ENCODE measurements at places on chromosomes 1 and 21.

GRCh38 chr21:33371366-33371765, 31.8 kb upstream of the IFNGR2 start:
- no peak for DNase-seq
- H3K36me3 ChIP-seq: no peaks in the 10 kb centered on the region
- H3K4me3 ChIP-seq: no peak overlapping the region
- H3K27ac ChIP-seq: no peak overlapping the region
- H3K4me1 ChIP-seq: peaks cover 11% of the 10 kb centered on the region
- H3K27me3 ChIP-seq: no peaks in the 10 kb centered on the region

- H3K27ac ChIP-seq: peak overlapping the region; percentile 81
- peak overlapping the region; percentile 37 for H3K4me3 ChIP-seq
- DNase-seq: no peak
- no peaks in the 10 kb centered on the region for H3K36me3 ChIP-seq
- H3K4me1 ChIP-seq: peaks cover 18% of the 10 kb centered on the region
These were observed 159.1 kb downstream of the NFIA start for GRCh38 chr1:61241411-61241838.

GRCh38 chr21:31878831-31879230, 6.0 kb downstream of the HUNK start:
- peaks cover 10% of the 10 kb centered on the region for H3K4me1 ChIP-seq
- no peak overlapping the region for H3K27ac ChIP-seq
- no peak for DNase-seq
- no peak overlapping the region for H3K4me3 ChIP-seq

DNA sequence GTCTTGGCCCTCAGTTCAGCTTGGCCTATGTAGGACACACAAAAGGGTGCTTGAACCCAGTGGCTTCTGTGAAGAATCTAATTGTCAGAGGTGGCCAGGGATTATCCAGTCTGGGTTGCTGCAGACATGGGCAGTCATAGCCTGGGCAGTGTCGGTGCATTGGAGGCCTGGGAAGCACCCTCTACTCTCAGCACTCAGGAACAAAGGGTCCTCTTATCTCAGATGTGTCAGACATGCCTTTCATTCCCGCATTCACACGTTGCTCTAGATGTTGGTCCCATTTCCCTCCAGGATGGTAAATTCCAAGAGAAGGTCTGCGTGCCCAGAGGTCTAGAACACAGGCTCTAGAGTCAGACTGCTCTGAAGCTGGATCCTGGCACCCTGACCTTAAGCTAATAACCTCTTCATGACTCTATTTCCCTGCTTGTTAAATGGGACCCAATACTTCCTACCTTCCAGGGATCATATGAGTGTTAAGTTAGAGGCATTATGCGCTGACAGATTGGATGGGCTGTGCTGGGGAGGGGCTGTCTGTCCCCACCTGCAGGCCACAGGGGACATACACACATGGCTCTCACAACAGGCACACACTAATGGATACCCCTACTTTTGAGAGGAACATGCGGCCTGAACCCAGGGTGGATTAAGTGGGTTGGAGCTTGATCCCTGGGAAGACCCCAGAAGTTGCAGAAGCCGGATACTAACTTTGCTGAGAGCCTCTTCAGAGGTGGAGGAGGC, 16.5 kb upstream of the EDN2 start:
- peaks cover 11% of the 10 kb centered on the region for H3K27me3 ChIP-seq
- H3K4me3 ChIP-seq: no peak overlapping the region
- peaks cover 44% of the 10 kb centered on the region for H3K4me1 ChIP-seq
- H3K27ac ChIP-seq: peak overlapping the region; percentile 72
- DNase-seq: no peak

DNA sequence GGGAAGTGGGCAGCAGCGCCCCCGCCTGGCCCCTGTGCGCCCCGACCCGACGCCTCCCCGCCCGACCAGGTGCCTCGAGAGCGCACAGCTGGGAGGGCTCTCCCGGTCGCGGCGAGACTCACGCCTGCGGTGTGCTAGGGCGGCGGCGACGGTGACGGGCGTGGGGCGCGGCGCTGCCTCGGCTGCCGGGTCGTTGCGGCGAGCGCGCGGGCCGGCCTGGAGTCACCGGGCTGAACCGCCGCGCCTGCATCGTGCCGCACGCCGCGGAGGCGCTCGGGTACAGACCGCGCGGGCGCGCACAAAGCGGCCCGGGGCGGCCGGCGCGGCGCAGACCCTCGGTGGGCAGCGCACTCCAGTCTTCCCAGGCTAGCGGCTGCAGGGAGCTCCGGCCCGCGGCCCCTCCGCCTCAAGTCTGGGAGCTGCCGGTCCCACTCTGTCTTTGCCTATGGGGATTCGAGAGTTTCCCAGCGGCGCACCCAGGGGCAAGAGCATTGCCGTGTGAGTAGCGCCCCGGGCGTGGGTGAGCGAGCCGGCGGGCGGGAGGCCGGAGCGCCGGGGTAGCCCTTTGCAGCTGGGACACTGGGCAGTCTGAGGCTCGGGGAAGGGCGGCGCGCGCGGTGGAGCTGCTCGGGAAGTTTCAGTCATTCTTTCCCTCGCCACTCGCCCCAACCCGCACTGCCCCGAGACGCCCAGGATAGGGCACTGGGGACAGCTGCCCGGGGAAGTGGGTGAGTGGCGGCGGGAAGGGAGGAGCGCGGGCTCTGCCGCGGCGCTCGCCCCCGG, at the start of gene SLC35F3:
Gene SLC35F3 (plus strand): TSS at position 44 of the 783 bp plus-strand sequence.
- H3K4me1 ChIP-seq: no peaks in the 10 kb centered on the region
- no peaks in the 10 kb centered on the region for H3K27me3 ChIP-seq
- no peaks in the 10 kb centered on the region for H3K36me3 ChIP-seq
- no peak within 1 kb of the TSS for H3K27ac ChIP-seq
- peak within 1 kb of the TSS; percentile 13 for H3K4me3 ChIP-seq
- DNase-seq: no peak

- no peak overlapping the region for H3K4me3 ChIP-seq
- H3K4me1 ChIP-seq: peaks cover 14% of the 10 kb centered on the region
These were observed 239.1 kb upstream of the SGIP1 start for GRCh38 chr1:66294707-66295370.

GRCh38 chr1:222618880-222619596, 1.1 kb downstream of the MIA3 start:
- peak overlapping the region; percentile 91 for H3K27ac ChIP-seq
- H3K36me3 ChIP-seq: no peaks in the 10 kb centered on the region
- H3K4me1 ChIP-seq: peaks cover 30% of the 10 kb centered on the region
- no peak for DNase-seq
- H3K27me3 ChIP-seq: no peaks in the 10 kb centered on the region

DNA sequence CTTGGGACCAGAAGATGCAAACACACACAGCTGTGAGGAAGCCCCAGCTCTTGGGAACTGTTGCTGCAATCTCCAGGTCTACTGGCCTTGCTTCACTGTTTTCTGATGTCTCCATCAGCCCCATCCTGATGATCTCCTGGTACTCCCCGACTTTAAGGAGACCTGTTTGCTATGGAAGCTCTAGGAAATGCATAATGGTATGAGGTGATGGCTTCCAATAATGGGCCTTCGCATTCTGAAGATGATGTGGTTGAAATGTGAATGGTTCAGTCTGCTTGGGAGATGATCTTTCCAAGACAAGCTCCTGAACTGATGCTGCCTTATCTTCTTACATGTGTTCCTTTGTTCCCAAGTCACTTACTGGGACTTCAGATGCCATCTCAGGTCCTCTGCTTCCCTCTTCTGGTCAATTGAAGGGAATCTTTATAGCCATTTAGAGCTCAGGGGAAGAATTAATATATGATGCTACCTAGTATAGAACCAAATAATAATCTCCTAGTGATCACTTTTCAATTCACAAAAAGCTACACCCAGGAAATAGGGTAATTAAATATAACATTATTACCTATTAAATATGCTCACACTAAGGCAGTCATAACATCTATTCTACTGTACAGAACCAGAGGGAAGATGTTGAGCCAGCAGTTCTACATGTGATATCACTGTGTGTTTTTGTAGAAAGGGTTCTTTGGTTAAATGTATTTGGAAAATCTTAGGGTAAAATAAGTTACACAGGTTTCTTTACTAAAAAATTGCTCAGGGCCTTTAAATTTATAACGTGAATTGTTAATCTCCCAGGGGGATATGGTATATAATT, 73.9 kb upstream of the VTCN1 start:
- no peaks in the 10 kb centered on the region for H3K27me3 ChIP-seq
- no peak overlapping the region for H3K27ac ChIP-seq
- H3K36me3 ChIP-seq: no peaks in the 10 kb centered on the region
- no peak for DNase-seq
- no peak overlapping the region for H3K4me3 ChIP-seq

- H3K27me3 ChIP-seq: no peaks in the 10 kb centered on the region
- H3K4me3 ChIP-seq: no peak overlapping the region
- H3K36me3 ChIP-seq: no peaks in the 10 kb centered on the region
- H3K4me1 ChIP-seq: no peaks in the 10 kb centered on the region
- DNase-seq: no peak
These were observed 56.7 kb downstream of the PRRX1 start for GRCh38 chr1:170720661-170721060.

- no peak for DNase-seq
These were observed 99.9 kb downstream of the KCNH1 start for GRCh38 chr1:211033921-211034525.

DNA sequence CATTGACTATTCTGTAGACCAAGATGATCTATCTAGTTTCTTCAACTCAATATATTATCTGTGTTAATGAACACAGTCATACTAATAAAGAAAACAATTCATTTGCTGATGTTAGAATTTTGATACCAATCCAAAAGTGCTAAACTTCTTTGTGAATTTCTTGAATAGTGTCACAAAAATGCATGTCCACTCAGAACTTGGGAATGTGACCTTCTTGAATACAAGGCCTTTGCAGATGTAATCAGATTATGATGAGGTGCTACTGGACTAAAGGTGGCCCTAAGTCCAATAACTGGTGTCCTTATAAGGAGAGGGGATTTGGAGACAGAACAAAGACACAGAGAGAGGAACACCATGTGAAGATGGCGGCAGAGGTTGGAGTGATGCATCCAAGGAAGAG, 305.8 kb upstream of the ZP4 start:
- H3K27ac ChIP-seq: no peak overlapping the region
- peaks cover 7% of the 10 kb centered on the region for H3K4me1 ChIP-seq
- H3K36me3 ChIP-seq: no peaks in the 10 kb centered on the region
- H3K4me3 ChIP-seq: no peak overlapping the region
- DNase-seq: no peak

- DNase-seq: no peak
- H3K36me3 ChIP-seq: no peaks in the 10 kb centered on the region
- H3K4me1 ChIP-seq: no peaks in the 10 kb centered on the region
- H3K27ac ChIP-seq: no peak overlapping the region
- H3K27me3 ChIP-seq: no peaks in the 10 kb centered on the region
These were observed 43.0 kb upstream of the PAXBP1 start for GRCh38 chr21:32814528-32814927.

- H3K4me3 ChIP-seq: no peak overlapping the region
- no peaks in the 10 kb centered on the region for H3K36me3 ChIP-seq
- no peaks in the 10 kb centered on the region for H3K4me1 ChIP-seq
- no peaks in the 10 kb centered on the region for H3K27me3 ChIP-seq
- DNase-seq: no peak
These were observed 17.3 kb downstream of the C8B start for GRCh38 chr1:56948403-56949023.

DNA sequence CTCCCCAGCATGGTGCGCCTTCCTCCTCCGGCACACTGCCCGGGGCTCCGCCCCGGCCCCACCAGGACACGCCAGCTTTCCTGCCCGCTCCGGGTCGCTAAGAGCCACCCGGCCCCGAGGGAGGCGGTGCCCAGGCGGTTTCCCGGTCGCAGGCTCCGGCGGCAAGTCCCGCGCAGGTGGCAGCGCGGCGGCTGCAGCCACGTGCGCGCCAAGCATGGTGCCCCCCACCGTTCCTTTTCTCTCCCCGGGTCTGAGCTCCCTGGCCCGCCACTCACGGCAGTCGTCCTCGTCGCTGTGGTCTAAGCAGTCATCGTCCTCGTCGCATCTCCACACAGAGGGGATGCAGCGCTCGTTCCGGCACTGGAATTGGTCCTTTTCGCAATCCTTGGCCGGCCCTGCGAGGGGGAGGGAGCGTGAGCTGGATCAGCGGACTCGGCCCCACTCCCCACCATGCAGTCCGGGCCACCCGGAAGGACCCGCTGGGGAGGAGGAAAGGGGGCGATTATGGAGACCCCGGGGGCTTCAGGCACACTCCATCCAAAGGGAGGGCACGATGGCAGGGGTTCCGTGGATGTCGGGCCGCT, 1.2 kb downstream of the LRP8 start:
- H3K27ac ChIP-seq: peak overlapping the region; percentile 75
- peaks cover 37% of the 10 kb centered on the region for H3K4me1 ChIP-seq
- no peak for DNase-seq

DNA sequence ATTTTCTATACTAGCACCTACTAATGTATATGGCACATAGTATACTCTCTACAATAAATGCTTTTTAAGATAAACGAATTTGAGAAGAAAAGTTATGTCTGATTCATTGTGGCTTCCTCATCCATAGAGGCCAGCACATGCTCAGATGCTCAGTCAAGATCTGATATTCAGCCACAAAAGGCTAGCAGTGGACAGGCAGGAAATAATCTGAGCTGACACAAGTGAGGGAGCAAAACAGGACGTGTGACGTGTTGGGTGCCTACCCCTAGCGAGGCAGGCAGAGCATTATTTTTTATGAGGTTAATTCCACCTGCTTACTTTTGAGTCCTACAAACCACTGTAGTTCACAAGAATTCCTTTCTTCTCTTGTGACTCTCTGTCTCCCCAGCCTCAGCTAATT, 550.9 kb downstream of the SMYD3 start:
- no peaks in the 10 kb centered on the region for H3K36me3 ChIP-seq
- no peak for DNase-seq
- H3K4me1 ChIP-seq: peaks cover 7% of the 10 kb centered on the region
- peak overlapping the region; percentile 30 for H3K27ac ChIP-seq

DNA sequence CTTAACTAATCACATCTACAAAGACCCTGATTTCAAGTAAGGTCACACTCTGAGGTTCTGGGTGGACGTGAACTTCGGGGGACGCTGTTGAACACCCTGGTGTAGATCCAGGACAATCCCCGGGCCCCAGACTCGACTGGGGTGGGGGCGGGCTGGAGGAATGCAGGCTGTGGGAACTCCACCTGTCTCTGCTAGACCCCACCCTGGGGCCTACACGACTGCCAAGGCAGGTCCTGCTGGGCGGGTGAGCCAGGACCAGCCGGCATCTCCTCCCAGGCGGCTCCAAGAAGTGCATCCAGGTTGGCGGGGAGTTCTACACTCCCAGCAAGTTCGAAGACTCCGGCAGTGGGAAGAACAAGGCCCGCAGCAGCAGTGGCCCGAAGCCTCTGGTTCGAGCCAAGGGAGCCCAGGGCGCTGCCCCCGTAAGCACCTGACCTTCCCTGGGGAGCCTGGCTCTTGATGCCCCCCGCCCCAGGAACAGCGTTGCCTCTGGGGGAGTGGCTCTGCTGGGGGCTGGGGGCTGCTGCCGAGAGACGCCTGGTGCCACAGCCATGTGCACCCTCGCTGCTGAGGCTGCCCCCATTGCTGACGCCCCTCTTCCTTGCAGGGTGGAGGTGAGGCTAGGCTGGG, 3.8 kb downstream of the AIRE start:
- no peaks in the 10 kb centered on the region for H3K36me3 ChIP-seq
- no peak overlapping the region for H3K4me3 ChIP-seq
- H3K27me3 ChIP-seq: no peaks in the 10 kb centered on the region

- no peak overlapping the region for H3K4me3 ChIP-seq
- H3K36me3 ChIP-seq: no peaks in the 10 kb centered on the region
- DNase-seq: no peak
- no peak overlapping the region for H3K27ac ChIP-seq
- H3K4me1 ChIP-seq: no peaks in the 10 kb centered on the region
- no peaks in the 10 kb centered on the region for H3K27me3 ChIP-seq
These were observed 52.2 kb downstream of the ADGRL2 start for GRCh38 chr1:81852961-81853360.

- DNase-seq: no peak
- H3K4me1 ChIP-seq: no peaks in the 10 kb centered on the region
- H3K27me3 ChIP-seq: no peaks in the 10 kb centered on the region
- H3K36me3 ChIP-seq: no peaks in the 10 kb centered on the region
- no peak overlapping the region for H3K4me3 ChIP-seq
These were observed 12.4 kb upstream of the KCNJ15 start for GRCh38 chr21:38244407-38244787.

Measured in esophagus squamous epithelium (tissue), 5 donors.